ENCODE measurements at places on chromosomes 12 and 14.

DNA sequence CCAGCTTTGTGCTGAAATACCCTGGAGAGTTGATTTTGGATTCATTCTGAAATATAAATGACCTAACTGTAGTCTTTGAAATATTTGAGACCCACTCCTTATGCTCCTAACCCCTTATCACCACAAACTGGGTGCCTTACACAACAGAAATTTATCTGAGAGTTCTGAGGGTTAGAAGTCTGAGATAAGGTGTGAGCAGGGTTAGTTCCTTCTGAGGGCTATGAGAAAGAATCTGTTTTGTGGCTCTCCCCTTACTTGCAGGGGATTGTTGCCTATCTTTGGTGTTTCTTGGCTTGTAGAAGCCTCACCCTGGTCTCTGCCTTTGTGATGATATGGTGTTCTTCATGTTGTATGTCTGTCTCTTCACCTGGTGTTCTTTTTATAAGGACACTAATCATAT lies 91.7 kb downstream of the DERA start:
- no peak for DNase-seq

DNA sequence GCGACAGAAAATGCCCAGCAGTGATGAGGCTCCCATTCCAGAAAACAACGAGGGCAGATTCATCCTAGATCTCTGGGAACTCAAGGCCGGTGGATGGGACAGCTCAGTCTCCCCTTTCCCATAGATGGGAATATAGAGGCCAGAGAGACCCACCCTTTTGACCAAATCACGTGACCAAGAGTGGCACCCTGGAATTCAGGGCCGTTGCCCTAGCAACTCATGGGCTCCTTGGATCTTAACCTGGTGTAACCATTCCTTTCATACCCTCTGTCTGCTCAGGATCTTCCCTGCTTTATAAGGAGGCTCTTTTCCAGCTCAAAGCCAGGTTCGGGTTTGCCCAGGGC lies 8.4 kb upstream of the LRTM2 start:
- no peak for DNase-seq

GRCh38 chr14:62692490-62693106 lies 352.7 kb downstream of the KCNH5 start:
- DNase-seq = no peak

DNA sequence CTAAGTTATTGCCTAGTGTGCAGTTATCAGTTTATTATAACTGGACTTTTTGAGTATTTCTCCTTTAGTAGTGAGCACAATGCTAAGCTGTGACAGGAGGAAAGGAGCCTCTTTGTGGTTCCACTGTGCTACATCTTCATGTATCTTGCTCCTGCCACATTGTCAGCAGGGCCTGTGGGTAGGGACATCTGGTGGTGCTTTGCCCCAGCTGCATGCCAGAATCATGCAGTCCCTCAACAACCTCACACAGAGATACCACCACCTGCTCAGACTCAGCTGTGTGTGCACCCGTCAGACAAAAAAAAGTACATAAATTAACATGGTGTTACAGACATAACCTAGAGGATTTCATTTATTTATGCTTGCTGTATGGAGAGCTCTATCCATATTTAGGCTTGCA lies 51.1 kb downstream of the MIS18BP1 start:
- no peak for DNase-seq

- no peak for DNase-seq
Measured at GRCh38 chr12:131152587-131152986, 198.9 kb downstream of the ADGRD1 start.

DNA sequence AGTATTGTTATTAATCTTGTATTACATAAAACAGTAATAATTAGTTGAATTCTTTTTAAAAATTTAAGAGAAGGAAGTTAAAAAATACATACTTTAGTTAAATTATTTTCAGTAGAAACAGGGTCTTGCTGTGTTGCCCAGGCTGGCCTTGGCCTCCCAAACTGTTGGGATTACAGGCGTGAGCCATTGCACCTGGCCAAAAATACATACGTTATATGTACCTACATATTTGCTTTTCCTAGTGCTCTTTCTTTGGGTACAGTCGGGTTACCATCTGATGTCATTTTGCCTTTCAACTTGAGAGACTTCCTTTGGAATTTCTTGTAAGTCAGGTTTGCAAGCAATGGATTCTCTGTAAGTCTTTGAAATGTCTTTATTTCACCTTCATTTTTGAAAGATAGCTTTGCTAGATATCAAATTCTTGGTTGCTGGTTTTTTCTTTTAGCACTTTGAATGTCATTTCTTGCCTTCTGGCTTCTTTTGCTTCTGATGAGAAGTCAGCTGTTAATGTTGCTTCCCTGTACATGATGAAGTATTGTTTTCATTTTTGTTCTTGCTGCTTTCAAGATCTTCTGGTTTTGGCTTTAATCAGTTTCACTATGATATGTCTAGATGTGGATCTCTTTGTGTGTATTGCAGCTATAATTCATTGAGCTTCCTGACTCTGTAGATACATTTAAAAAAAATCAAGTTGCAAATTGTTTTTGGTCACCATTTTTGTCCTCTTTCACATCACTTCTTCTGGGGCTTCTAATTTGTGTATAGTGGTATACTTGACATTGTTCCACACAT lies 84.4 kb downstream of the SPATS2 start:
- no peak for DNase-seq

GRCh38 chr12:47715393-47715876 lies 9.6 kb upstream of the RPAP3 start:
- peak; percentile 50 for DNase-seq

GRCh38 chr12:24227551-24227950 lies 278.1 kb upstream of the SOX5 start:
- no peak for DNase-seq

GRCh38 chr14:22887260-22887989 lies 4.4 kb downstream of the REM2 start:
- no peak for DNase-seq

DNA sequence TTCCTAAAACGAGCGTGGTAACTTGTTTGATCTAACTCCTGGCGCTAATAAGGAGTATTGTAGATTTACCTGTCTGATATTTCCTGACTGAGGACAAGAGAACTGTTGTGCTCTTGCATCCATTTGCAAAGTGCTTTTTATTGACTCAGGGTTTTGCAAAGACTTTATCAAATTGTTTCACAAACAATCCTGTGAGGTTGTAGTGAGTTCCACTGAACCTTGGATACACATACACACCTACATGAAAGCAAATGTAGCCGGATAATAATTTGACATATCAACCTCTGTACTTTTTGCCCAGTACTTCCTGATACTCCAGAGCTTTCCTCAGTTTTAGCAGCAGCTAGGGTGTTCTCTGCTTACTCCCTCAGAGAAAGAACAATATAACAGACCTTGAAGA lies 6.7 kb upstream of the PTGER2 start:
- no peak for DNase-seq

GRCh38 chr12:96617178-96617577 lies 127.8 kb downstream of the CFAP54 start:
- DNase-seq = no peak

GRCh38 chr14:102739190-102739469 lies 38.1 kb upstream of the TRAF3 start:
- no peak for DNase-seq

GRCh38 chr14:95651821-95652583 lies 34.2 kb upstream of the TCL1B start:
- DNase-seq = no peak

DNA sequence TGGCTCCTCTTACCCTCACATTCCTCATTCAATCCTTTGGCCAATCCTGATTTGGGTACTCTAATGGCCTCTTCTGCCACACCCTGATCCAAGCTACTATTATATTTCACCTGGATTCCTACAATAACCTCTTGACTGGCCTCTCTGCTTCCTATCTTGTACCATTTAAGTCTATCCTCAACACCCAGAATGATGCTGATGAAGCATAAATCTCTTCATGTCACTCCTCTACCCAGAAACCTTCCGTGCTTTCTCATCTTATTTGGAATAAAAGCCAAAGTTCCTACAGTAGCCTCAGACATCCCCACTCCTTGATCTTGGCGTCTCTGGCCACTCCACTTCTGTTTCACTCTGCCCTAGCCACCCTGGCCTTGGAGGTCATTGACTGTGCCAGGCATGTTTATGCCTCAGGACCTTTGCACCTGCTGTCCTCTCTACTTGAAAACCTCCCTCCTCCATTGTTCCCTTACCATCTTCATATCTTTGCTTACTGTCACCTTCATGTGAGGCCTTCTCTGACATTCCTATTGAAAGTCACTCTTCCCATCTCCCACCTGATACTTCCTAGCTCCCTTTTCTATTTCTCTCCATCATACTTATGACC lies 46.4 kb upstream of the NRXN3 start:
- no peak for DNase-seq

DNA sequence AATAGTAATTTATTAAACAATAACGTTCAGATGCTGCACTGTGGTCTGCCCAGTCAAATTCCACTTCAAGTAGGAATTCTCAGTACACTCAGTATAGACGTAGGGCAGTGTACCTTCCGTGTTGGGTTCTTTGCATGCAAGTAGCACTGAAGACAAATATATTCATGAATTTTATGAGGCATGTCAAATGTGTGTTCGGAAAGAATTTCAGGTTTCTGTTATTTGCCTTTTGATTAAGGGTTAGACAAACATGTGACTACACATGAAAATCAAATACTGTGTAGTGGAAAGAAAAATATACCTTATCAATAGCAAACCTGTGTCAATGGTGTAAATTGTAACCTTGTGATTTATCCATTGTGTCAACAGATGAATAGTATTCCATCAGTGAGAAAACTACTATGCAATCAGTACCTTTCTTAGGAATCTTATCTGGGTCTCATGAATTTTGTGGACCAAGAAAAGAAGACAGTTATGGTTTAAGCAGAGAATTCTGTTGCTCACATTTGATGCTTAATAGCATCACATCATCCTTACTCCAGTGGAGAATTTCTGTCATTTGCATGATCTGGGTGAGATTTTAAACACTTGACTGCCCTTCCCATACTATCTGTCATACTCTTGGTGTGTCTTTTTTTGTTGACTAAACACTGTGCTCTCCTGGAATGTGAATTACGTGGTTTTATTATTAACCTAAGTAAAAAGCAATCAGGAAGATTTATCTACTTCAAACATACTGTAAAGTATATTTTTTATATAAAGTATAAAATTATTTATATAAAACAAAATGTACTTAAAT lies 13.3 kb downstream of the TMEM260 start:
- DNase-seq = no peak

- no peak for DNase-seq
Measured at GRCh38 chr14:86756521-86757190, 1226.7 kb downstream of the FLRT2 start.

DNA sequence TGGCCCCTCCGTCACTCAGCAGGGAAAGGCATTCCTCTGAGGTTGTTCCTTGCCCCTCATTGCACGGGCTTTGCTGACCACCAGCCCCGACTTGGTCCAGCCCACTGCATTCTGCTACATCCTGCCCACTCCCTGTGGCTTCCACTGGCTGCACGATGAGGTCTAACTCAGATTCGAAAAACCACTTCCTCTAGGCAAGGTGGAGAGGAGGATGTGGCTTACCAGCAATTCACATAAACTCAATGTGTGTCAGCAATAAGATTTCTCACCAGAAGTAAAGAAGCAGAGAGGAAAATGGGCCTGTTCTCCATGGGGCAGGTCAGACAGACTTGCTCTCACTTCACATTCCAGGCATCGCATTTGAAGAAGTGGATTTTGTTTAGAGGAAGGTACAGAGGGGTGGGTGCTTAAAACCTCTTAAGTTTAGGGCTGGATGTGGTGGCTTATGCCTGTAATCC lies 14.7 kb downstream of the GPR68 start:
- DNase-seq = no peak

DNA sequence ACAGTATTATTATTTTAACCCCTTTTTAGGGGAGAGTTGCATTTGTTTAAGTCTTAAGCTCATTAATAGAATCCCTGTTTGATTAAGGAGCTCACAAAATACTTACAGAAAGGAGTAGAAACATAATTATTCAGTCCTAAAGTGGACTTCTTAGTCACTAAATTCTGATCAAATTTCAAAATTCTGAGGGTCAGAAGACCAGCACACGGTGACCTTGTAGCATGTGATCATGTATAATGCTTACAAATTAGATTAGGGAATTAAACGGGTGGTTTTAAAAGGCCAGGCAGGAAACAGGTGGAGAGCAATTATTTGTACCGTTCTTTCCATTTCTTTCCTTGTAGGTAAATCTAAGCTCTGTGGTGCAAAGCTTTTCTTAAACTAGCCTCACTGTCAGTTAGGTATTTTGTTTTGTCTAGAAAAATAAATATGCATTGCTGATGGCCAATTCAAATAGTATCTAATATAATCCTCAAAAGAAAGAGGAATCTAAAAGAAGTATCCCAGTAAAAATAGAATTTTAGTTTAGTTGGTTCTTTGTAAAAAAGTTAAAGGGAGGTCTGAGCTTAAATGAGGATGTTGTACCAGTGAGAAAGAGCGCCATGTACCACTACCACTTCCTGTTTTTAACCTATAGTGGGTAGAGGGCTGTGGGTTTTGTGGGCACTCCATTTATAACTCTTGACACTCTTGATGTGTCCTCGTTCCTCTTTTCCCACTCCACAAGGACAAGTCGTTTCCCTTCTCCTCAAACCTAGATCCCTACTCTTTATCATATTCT lies 51.1 kb downstream of the SLC38A1 start:
- DNase-seq = peak; percentile 44

DNA sequence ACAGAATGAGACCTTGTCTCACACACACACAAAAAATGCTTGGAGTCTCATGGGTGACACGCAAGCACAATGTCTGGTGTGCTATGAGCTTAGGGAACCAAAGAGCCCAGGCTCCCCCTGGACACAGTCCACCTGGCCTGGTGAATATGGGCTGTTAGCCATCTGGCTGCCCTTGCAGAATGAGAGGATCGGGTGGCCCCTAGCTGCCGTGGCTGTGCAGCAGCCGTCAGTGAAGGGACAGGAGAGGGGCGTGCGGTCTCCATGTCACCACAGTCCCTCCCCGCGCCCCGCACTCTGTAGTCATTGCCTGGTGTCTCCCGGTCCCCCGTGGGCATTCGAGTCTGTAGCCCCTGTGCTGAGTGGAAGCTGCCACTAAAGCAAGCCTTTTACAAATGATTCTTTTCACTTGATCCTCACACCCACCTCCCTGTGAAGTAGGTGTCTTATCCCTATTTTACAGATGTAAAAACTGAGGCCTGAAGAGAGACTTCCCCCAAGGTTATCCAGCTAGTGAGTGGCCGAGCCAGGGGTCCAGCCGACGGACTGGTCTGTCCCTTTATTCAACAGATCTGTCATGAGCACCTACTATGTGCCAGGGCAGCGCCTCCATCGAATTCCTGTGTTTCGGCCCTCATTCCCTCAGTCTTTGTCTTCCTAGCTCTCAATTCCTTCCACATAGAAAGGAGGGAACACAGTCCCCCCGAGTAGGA lies 18.8 kb downstream of the MVK start:
- DNase-seq = no peak

GRCh38 chr12:122825773-122826724 lies 9.2 kb upstream of the HIP1R start:
- no peak for DNase-seq

DNA sequence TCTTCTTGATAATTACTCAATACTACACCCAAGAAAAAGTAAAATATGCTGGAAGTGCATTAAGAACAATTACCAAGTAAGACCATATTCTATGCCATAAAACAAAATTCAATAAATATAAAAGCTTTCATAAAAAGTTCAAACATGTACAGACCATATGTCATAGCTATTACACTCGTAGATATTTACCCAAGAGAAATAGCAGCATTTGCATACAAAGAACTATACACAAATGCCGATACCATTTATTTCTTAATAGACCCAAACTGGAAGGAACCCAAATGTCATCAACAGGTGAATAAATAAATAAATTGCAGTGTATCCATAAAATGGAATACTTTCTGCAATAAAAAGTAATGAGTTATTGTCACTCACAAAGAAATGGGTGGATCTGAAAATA lies 78.3 kb upstream of the SLC16A7 start:
- DNase-seq = no peak

All from activated CD8-positive, alpha-beta memory T cell treated with anti-CD3 and anti-CD28 coated beads for 4 hours (primary cell).